ENCODE measurements at places on chromosomes 16 and 17. TPM values are rescaled to one million over a fixed set of nuclear protein-coding genes. Genes with fewer than 3 reads are reported as not detected.

The SLC13A2 gene
- 0.15 TPM for total RNA-seq

The FBXL19 gene
- 22.2 TPM for total RNA-seq

The ICAM2 gene
- total RNA-seq: 0.10 TPM

The CCL2 gene
- total RNA-seq: 24.8 TPM

The TP53TG3C gene
- total RNA-seq: 0.24 TPM

The PIK3R6 gene
- total RNA-seq: not detected

The SKAP1 gene
- 0.18 TPM for total RNA-seq

The MAPT gene
- 2.1 TPM for total RNA-seq

The KRT33A gene
- not detected for total RNA-seq

All from A549 treated with CORT108297 at 1 μM for 4 hours (cell line).